ENCODE measurements at places on chromosomes 4 and X.

GRCh38 chr4:125464146-125464545 lies 149.4 kb downstream of the FAT4 start:
- DNase-seq, result no peak

GRCh38 chr4:120082251-120082650 lies 15.6 kb upstream of the MAD2L1 start:
- no peak for DNase-seq

DNA sequence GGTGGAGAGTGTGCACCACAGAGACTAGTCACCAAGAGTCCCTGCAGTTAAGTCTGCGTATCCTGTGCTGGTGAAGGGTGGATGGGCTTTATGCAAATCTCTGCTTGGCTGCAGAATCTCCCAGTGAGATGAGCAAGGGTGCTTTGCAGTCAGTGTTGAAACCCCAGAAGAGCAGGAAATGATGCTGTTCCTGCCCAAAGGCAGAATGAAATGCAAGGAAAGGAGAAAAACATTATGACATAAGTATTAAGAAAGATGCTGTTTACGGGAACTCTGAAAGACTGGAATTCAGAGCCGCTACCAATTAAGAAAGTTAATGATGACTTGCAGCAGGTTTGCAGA lies 25.4 kb upstream of the ACSL1 start:
- no peak for DNase-seq

GRCh38 chr4:56307423-56307822 lies 79.9 kb downstream of the AASDH start:
- no peak for DNase-seq

DNA sequence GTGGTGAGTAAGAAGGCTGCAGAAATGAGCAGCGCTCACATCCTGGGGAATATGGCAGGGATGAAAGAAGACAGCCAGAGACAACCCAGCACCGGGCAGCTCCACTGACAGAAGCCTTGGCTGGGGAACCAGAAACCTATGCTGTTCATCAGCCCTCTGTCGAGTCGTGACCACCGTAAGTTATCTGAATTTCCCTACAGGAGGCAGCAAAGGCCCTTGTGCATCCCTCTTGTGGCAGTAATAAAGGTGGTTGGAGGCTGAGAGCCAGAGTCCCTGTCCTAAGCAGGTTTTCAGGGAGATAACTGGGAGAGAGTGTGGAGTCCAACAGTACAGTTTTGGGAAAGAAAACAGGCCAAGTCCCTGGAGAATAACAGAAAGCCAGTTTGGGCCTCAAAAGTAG lies 194.0 kb upstream of the BOD1L1 start:
- no peak for DNase-seq

DNA sequence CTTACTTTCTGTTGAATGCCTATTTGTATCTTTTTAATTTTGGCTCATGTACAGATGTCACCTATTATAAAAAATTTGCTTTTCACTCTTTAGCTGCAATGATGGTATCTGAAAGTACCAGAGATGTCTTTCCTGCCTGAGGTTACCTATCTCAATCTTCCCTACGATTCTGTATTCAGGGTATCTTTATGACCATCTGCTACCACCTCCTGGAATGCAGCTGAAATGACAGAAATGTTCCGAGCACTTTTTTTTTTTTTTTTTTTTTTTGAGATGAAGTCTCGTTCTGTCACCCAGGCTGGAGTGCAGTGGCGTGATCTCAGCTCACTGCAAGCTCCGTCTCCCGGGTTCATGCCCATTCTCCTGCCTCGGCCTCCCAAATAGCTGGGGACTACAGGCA lies 136.4 kb downstream of the REPS2 start:
- DNase-seq, result no peak

- no peak for DNase-seq
These were observed at the start of gene ADRA2C for GRCh38 chr4:3766036-3766784. ADRA2C (plus strand) TSS chr4:3766385; CDS start chr4:3766607, 222 bp downstream.

DNA sequence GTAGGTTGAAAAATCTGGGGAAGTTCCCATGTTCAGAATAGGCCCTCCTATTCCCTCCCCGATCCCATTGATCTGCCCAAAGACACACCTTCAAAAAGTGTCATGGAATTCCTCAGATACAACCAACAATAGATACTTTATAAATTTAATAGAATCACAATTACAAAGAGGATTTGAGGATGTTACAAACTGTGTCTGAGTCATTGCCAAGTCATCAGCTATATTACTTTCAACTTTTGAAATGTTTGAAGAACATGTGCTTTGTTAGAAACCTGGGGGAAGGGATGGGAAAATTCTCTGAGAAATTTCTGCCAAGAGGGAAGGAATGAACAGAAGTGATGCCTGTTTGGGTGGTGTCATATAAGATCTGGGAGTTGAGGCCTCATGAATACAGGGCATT lies 46.7 kb downstream of the KCNIP4 start:
- DNase-seq, result no peak

DNA sequence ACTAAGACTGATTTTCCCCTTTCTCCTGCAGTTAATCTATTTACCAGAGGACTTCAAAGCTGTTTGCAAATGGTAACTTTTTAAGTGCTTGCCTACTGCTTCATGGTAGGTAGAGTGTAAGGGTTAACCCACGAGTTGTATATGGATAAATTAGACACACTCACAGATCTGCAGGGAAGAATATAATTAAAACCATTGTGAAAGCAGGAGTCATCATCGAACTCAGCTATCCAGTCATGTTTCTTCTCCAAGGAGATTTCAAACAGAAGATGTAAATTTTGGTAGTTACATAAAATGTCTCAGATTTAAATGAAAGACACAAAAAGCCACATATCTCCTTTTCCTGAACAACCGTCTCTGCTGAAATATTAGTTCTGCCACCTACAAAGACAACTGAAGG lies 549 bp upstream of the XG start:
- no peak for DNase-seq

- DNase-seq, result no peak
These were observed 19.5 kb downstream of the SLC2A9 start for GRCh38 chr4:10001757-10002156.

- DNase-seq, result no peak
These were observed 43.3 kb upstream of the HAND2 start for GRCh38 chr4:173573286-173573685.

DNA sequence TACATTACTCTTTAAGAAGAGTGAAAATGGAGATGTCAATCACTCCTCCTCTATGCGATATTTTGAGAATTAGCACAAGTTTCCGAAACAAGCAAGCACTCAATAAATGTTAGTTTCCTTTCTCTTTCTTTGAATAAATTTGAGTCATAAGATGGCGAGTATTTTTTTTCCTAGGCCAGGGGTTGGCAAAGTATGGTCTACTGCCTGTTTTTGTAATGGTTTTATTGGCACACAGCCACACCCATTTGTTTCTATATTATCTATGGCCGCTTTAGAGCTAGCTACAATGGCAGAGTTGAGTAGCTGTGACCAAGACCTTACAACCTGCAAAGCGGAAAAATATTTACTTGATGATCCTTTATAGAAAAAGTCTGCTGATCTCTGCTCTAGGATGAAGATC lies 139.5 kb downstream of the MID1 start:
- DNase-seq, result no peak

- DNase-seq, result no peak
These were observed 92.3 kb upstream of the MAD2L1 start for GRCh38 chr4:120158841-120159463.

DNA sequence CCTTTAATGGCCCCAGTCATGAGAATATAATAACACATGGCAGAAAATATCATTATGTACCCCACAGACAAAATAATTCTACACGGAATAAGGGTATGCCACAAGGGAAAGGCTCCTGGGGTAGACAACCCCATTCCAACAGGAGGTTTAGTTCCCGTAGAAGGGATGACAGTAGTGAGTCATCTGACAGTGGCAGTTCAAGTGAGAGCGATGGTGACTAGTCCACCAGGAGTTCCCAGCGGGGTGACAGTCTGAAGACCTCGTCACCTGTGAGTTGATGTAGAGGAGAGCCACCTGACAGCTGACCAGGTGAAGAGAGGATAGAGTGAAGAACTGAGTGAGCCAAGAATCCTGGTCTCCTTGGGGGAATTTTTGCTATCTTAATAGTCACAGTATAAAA lies 13.5 kb downstream of the MEPE start:
- no peak for DNase-seq

DNA sequence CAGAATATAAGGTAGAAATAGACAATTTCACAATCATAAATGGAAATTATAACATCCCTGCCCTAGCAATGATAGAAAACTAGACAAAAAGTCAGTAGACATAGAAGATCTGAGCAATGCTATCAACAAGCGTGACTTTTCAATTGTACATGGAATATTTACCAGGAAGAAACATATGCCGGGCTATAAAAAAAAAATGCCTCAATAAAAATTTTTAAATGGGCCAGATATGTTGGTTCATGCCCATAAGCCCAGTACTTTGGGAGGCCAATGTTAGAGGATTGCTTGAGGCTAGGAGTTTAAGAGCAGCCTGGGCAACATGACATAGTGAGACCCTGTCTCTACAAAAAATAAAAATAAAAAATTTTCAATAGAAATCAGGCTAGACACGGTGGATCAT lies 5.3 kb upstream of the MTNR1A start:
- DNase-seq, result no peak

GRCh38 chr4:38769441-38769840 lies 13.3 kb downstream of the TLR10 start:
- no peak for DNase-seq

- DNase-seq, result no peak
These were observed 194.4 kb downstream of the CBR4 start for GRCh38 chr4:168815379-168816345.

DNA sequence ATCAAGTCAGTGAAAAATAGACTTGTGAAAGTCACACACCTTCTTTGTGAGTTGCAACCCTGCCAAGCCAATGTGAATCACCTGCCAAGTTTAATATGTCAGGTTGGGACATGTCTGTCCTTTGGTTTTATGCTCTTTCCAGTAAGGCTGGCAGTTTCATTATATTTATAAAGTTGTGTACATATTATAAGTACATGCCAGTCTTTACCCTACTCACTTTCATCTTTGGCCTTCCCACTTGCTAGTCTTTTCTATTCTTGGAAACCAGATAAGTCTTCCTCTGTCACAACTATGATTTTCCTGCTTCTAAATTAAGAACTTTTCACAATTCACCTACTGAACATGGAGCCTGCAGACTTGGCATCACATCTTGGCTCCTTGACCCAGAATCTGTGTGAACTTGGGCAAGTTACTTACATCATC lies 680.7 kb upstream of the BOD1L1 start:
- DNase-seq, result no peak

GRCh38 chr4:105990933-105991332 lies 95.7 kb downstream of the NPNT start:
- no peak for DNase-seq

GRCh38 chr4:74754218-74754617 lies 40.1 kb downstream of the BTC start:
- DNase-seq, result no peak

DNA sequence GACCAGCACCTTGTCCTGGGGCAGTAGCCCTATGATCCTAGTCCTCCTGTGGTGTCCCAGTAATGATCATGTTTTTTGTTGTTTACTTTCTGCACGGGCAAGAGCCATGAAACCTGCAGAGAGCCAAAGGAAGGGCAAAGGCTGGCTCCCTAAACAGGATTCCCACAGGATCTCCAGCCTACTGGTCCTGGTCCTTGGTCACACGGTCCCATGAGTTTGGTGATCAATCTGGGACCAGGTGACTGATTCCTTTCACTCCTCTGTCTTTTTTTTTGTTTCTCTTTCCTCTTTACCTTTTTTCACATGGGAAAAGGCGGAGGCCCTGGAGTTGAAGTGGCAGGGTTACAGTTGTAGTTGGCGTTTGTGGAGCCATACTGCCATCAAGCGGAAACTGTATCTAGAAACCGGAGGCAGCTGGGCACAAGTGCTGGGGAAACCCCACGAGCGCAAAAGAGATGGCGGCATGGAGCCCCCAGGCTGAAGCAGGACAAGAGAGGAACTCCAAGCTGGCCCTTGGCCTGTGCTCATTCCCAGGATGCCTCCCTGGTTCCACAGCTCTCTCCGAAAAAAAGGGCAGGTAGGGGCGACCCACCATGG lies 34.6 kb downstream of the NBDY start:
- no peak for DNase-seq

DNA sequence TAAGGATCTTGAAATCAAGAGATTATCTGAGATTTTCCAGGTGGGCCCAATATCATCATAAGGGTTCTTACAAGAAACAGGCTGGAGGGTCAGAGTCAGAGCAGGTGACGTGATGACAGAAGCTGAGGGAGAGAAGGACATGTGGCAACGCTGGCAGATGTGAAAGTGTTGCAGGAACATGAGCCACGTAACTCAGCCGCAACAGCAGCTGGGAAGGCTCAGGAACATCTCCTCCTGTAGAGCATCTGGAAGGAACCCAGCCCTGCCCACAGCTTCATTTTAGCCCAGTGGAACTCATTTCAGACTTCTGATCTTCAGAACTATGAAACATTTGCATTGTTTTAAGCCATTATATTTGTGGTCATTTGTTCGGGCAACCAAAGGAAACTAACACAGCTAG lies 156.3 kb upstream of the VEGFC start:
- no peak for DNase-seq

- DNase-seq, result no peak
These were observed 13.9 kb upstream of the RASL11B start for GRCh38 chr4:52848254-52848653.

GRCh38 chr4:73103799-73104503 lies 34.4 kb upstream of the COX18 start:
- DNase-seq, result no peak

DNA sequence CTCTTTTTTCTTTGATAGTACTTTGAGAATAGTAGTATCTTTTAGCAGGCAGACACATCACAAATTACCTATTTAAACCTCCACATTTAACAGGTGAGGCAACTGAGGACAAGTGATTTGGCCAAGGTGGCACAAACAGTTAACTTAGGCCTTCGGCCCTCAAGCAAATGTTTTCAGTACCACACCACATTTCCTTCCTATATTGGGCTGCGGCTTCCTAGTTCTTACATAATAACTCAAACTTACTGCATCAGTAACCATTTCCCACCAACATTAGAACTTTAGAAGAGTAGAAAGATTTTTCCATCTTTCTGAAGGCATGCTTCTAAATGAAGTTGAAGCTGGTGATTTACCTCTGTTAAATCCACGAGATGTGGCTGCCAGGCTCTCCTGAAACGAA lies 63.2 kb upstream of the SLC4A4 start:
- DNase-seq, result no peak

- no peak for DNase-seq
These were observed 24.7 kb downstream of the TAB3 start for GRCh38 chrX:30864383-30864785.

- DNase-seq, result no peak
These were observed 47.2 kb upstream of the TMPRSS11F start for GRCh38 chr4:68176904-68177303.

- DNase-seq, result no peak
These were observed 519.1 kb downstream of the IQCM start for GRCh38 chr4:149296503-149296902.

- DNase-seq, result no peak
These were observed 14.4 kb downstream of the ITGB1BP2 start for GRCh38 chrX:71315917-71316316.

Data from Panc1 (cell line).